ENCODE measurements at places on chromosomes 3 and 15.

DNA sequence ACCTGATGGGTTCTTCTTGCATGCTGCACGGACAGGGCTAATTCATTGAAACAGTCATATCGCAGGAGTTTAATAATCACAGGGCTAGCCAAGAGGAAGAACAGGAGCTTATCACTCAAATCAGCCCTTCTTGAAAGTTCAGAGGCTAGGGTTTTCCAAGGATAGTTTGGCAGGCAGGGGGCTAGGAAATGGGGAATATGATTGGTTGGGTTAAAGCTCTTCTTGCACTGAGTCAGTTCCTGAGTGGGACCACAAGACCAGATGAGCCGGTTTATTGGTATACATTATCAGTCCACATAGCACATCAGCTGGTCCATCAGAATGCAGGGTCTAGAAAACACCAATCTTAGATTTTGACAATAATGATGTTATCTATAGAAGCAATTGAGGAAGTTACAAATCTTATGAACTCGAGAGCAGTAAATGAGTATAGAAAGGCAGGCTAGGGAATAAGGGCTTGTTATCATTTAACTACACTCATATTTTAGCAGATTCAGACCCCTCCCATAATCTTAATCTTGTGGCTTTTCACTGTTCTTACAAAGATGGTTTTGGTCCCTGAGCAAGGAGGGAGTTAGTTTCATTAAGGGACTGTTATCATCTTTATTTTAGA lies 58.1 kb upstream of the SLC25A36 start:
- DNase-seq, result no peak

- DNase-seq, result no peak
These were observed 58.5 kb downstream of the APBA2 start for GRCh38 chr15:28944286-28944685.

DNA sequence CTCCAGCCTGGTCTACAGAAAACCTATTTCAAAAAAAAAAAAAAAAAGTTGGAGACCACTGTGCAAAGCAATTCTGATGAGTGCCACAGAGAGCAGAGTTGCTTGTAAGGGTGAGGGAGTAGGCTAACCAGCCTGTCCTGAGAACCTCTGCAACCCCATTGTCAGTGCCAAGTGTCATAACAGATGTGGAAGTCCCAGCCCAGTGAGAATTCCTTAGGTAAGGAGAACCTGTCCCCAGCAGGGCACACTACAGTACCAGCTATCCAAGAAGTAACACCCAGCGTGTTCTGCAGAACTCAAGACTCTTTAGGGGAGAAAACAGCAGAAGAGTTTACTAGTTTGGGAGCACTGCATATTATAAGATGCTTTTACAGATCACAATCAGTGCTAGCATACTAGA lies 156.3 kb downstream of the LIPC start:
- no peak for DNase-seq

DNA sequence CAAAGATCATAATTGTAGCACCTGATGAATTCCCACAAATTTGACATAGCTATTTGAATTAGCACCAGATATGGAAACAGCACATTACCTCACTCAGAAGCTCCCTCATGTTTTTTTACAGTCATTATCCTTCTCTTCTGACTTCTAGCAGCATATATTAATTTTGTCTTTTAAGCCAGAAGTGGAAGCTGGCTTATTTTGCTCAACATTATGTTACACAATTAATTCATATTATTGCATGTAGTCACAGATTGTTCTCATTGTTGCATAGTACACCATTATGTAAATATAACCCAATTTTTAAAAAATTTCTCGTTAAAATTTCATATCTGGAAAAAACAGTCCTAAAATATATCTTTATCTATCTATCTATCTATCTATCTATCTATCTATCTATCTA lies 762.3 kb downstream of the TUSC7 start:
- no peak for DNase-seq

DNA sequence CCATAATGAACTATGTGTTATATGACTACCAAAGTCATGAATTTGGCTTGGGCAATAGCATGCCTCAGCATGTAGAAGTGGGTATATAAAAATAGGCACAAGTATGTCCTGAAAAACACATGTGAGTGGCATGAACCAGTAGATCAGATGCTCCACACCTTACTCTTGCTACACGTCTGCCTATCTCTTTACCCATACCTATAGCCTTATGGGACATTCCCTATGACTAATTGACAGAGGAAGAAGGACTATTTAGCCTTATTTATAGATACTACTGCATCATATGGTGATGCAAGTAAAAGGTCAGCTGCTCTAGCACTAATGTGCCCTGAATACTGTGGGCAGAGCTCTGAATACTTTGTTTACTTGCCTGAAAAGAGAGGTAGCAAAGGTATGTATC lies 81.0 kb upstream of the ZPLD1 start:
- DNase-seq, result no peak

GRCh38 chr3:76958274-76958673 lies 81.6 kb upstream of the ROBO2 start:
- DNase-seq, result no peak

GRCh38 chr3:144521131-144521530 lies 549.5 kb downstream of the DIPK2A start:
- peak; percentile 56 for DNase-seq

- no peak for DNase-seq
These were observed 49.6 kb downstream of the PCSK6 start for GRCh38 chr15:101439920-101440319.

GRCh38 chr15:25433118-25433865 lies 5.5 kb downstream of the UBE3A start:
- no peak for DNase-seq

DNA sequence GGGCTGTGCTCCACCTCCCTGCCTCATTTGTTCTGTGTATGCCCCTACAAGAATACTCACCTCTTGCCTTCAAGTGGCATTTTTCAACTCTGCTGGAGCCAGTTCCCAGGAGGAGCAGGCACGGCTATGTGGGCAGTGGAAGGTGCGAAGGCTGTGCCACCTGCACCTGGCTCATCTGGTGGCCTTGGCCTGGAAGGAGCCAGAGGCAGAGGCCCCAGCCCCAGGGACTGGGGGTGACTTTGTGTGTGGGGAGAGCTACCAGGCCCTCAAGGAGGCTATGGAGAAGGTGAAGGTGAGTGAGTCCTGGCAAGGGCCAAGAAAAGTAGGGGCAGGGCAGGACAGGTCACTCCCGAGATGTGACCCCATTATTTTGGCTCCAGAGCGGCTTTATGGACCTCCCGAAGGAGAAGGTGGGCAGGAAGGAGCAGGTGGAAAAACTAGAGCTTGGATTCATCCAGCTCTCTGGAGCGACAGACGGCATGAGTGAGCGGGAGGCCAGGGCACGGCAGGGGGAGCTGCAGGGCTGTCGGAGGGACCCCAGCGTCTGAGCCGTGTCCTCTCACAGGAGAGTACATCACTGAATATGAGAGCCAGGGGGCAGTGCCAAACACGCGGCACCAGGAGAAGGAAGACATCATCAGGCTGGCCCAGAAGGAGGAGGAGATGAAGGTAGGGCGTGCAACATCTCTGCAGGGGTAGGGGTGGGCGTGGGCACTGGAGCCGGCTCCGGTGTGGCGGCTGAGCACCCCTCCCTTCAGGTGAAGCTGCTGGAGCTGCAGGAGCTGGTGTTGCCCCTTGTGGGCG lies 57.3 kb upstream of the UBE2Q2 start:
- no peak for DNase-seq

GRCh38 chr3:78258798-78259197 lies 1218.9 kb downstream of the ROBO2 start:
- no peak for DNase-seq

- no peak for DNase-seq
These were observed 164.1 kb upstream of the NSMCE3 start for GRCh38 chr15:29433507-29434248.

DNA sequence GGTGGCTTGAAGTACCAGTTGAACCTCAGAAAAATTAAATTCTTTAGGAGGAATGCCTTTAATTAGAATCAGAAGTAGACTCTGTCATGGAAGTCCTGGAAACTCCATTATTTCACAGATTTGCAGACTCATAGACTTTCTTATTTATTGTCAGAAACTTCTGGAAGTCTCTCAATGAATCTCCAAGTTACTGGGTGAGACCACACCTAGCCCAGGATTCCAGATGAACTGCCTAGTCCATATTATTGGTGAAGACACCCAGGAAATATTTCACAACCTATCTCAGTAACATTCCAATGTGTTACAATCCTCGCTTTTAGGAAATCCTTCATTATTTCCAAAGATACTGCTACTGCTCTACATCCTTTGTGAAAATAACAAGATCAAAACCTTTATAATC lies 6.5 kb upstream of the THBS1 start:
- no peak for DNase-seq

DNA sequence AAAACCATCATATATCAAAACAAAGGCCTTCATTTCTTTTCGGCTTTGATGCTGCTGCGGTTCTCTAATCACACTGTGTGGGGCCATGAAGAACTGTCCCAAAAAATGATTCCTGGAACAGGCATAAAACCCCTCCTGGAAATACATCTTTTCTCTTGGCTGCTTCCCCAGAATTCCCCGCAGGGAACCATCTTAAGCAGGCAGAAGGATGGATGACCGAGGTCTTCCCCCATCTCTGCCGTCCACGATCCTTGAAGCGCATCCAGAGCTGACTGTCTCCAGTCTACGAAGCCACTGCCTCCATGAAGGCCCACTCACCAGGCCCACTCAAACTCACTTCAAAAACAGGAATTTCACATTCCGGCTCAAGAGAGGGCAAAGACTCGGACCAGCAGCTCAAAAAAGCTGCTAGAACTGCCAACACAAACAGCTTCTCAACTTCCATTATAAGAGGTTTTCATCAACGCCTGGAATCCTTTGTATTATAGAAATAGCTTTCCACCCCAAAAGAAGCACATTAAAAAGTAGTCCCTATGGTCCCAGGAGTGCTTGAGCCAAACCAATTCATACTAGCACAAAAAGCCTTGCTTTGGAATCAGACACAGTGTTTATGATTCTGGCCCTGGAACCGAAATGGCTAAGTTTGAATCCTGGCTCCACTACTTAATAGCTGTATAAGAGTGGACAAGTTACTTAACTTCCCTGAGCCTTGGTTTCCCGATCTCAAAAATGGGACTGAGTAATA lies 487.5 kb upstream of the WNT5A start:
- DNase-seq, result no peak

Measured in NCI-H1436 treated with DMSO at 0.1 percent for 48 hours (cell line).